Stimulated activated CD8-positive, alpha-beta memory T cell treated with anti-CD3 and anti-CD28 coated beads, Interleukin-4, amount 100 ng/mL, for 1 hour (primary cell): ENCODE measurements at places on chromosomes 5 and 9.

DNA sequence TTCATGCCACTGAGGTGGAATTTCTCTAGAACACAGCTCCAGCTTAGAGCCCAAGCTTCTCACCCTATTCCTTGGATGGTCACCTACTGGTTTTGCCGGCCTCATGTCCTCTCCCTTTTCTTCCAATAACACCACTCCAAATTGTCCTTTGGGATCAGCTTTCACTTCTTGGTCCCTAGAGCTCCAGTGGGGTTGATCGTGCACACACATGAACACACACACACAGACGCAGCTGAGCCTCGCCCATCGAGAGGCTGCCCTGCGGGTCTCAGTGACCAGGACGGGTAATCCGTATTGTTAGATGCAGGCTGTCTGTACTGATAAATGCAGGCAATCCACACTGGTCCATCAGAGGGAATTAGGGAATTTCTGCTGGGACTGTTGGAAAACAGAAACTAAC, 6.9 kb downstream of the COL23A1 start:
- no peak for DNase-seq

- DNase-seq, result no peak
These were observed 30.8 kb upstream of the NIM1K start for GRCh38 chr5:43161244-43161643.

- no peak for DNase-seq
These were observed 296.6 kb downstream of the MED10 start for GRCh38 chr5:6081727-6082210.

- DNase-seq, result no peak
These were observed 50.2 kb upstream of the KCNMB1 start for GRCh38 chr5:170439223-170439943.

- DNase-seq, result no peak
These were observed 37.8 kb downstream of the BHMT start for GRCh38 chr5:79149433-79149832.

DNA sequence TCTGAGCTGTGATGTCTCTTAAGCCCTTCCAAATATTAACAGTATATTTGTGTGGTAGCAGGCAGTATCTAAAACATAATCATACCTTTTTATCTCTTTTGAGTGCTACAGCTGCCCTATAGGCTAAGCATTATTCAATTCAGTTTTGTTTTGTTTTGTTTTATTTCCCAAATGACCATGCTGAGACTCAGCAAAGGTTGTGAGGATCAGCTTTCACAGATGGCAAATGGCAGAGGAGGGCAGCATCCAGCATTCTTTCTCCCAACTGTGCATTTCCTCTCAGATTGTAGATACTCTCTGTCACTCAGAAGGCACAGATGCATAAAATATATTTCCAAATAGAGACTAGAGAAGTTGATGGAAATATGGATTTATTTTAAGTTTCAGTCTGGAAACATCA, 90.7 kb downstream of the DAPK1 start:
- no peak for DNase-seq

GRCh38 chr5:175681045-175681967, 23.4 kb downstream of the HRH2 start:
- DNase-seq, result no peak

DNA sequence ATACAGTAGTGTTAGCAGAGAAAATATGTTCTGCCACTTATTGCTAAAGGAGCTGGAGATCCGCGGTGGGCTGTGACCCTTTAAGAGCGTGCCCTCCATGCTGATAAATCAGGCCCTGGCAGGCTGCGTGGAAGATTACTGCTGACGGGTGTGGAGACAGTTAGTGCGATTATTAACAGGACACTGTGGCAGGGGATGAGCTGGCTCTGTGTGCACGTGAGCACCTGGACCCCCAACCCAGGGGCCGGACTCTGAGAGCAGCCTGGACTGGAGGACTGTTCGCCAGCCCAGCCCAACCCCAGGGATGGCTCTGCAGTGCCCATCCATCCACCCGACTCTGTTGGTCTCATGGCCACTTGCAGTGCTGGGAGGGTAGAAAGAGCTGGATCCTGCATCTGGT, 162.0 kb downstream of the MELK start:
- no peak for DNase-seq

- DNase-seq, result no peak
These were observed 65.2 kb downstream of the ERAP1 start for GRCh38 chr5:96742538-96742937.

DNA sequence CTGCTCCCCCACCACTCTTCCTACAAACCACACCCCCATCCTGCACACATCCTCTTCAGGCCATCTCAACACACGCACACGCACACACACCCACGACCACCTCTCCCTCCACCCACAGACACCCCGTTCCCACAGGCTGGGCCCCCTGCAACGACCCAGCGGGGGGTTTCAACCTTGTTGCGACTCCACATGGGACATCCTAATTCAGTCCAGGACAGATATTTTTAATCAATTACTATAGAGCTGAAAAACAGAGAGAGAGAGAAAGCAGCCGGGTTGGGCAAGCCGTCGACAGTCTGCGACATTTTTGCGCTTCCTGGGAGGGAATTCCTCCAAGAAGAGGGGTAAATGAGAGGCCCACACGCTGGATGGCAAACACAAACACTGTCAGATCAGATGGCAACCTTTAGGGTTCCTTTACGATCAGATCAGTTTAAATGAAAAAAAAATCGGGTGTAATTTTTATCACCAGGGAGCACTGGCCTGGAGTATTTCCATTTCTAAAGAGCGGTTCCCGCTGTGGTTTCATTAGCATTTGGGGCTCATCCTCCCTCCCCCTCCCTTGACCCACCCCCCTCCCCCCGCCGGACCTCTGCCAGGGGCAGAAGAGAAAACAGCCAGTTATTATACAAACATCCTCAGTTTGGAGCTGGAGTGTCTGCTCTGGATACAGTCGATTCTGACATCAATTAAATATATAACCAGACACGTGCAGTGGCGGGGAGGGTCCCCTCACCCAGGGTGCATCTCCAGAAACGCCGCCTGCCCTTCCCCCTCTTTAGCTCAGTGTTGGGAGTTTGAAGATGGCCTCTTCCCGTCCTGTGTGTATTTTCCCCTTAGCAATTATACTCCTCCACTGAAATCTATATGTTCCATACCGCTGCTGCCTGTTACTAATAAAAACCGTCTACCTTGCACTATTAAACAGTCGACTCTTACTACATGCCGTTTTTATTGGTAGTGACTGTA, 2.3 kb upstream of the IRX2 start:
- DNase-seq, result no peak

GRCh38 chr9:95852059-95853032, 23.1 kb upstream of the ERCC6L2 start:
- no peak for DNase-seq

- no peak for DNase-seq
These were observed 657.6 kb upstream of the RIOK2 start for GRCh38 chr5:97840643-97841042.

GRCh38 chr9:129783516-129784361, 19.2 kb upstream of the TOR1B start:
- peak; percentile 60 for DNase-seq
